ENCODE measurements at places on chromosomes 6 and 20.

- DNase-seq = no peak
Measured at GRCh38 chr20:36349384-36350170, 43.4 kb downstream of the DLGAP4 start.

DNA sequence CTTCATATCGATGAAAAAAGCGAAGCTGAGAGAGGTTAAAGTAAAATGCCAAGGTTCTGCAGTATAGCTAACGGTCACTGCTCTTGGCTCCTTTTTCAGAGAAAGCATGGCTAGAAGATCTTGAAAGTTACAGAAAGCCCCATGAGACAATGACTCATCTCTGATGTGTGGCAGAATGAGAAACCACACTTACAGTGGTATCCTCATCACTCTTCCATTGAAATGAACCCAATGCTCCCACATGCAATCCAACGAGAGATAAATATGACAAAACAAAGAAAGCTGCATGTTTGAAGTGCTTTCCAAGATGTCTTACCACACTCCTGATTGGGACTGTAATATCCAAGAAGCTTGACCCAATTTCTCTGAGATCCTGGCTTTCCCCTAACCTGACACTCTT, 694.9 kb downstream of the PRKN start:
- DNase-seq = no peak

DNA sequence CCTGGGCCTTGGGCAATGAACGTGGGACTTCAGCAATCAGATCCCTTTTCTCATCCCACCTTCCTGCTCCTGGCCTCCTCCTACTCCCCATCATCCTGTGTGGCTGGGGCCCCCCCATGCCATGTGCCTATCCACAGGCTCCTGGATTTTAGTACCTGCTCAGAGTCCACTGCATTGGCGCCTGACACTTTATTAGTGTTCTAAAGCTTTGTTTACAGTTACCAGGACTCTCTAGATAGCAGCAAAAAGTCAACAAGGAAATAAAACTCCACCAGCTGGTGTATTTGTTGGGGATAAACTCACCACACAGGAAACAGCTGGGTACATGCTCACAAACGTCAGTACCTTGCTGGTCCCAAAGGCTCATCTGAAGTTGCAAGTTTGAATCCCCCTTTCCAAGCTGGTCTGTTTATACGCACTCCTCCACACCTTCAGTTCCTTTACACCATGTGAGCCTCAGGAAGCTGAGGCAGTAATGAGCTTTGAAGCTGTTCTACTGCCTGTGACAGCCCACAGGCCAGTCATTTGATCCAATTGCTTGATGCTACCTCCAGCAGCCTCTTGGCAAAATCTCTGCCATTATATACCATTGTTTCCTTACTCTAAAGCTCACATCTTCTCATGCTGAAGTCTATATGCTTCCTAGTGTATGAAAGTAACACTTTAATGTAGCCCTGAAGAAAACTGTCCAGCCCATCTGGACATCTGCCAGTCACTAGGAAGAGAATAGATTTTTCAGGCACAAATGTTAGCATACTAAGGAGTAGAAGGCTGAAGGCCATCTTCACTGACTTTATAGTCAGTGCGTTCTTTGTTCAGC, 76.6 kb downstream of the ANKEF1 start:
- DNase-seq = no peak

DNA sequence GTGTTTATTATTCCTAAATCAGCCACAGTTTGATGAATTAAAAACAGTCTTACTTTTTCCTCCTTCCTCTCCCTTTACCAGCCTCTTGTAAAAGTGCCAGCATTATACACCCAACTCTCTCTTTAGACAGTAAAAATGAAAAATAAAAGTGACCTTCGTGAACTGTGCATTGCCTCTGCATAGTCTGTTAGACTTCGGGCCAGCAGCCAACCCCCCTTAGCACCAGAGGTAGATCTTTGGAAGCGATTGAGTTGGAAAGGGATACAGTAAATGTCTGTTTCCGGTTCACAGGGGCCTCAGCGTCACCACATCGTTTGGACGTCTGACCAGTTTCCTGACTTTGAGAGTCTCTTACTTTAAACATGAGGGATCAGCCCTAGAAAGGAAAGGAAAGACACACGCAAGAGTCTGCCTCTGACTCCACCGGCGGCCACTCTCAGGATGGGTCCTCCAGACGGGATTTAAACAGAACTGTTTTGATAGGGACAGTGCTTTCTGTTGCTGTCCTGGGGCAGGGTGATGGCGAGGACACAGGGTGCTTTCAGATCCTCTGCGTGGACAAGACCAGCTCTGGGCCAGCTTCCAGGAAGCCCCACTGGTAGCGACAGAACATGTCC, 206.6 kb upstream of the PREP start:
- DNase-seq = no peak

DNA sequence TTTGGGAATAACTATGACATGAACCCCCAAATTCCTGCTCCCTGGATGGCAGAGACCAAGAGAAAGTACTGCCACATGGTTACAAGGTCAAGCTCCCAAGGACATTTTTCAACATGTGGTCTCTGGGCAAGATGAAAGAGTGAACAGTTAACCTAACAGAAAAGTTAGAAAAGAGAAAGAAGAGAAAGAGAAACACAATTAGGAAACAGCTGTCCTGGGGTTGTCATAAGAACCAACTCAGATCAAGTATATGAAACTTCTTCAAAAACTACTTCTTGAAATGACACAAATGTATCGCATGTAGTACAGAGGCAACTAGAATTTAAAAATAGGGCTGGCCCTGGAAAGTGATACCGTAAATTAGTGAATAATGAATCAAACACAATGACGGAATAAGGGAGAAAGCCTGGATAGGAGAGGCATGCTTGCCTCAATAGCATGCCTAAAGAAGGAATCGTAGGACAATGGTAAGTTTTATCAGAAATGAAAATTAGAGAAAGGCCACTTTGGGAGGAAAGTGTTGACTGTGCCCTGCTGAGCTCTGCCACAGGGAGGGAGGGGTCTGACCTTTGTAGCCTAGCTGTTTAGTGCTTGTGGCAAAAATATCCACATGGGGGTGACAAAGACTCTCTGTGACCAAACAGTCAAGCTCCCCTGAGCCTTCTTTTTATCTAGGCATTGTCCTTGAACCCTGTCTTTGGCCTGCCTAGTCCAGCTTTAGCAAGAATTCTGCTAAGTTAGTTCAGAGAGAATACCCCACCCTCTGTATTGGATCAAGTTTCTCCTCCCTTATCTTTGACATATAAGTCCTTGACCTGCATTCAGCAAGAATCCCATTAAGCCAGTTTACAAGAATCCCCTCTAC, 4.3 kb upstream of the DCBLD1 start:
- DNase-seq = no peak

- no peak for DNase-seq
Measured at GRCh38 chr6:151869345-151869744, 61.9 kb downstream of the ESR1 start.

DNA sequence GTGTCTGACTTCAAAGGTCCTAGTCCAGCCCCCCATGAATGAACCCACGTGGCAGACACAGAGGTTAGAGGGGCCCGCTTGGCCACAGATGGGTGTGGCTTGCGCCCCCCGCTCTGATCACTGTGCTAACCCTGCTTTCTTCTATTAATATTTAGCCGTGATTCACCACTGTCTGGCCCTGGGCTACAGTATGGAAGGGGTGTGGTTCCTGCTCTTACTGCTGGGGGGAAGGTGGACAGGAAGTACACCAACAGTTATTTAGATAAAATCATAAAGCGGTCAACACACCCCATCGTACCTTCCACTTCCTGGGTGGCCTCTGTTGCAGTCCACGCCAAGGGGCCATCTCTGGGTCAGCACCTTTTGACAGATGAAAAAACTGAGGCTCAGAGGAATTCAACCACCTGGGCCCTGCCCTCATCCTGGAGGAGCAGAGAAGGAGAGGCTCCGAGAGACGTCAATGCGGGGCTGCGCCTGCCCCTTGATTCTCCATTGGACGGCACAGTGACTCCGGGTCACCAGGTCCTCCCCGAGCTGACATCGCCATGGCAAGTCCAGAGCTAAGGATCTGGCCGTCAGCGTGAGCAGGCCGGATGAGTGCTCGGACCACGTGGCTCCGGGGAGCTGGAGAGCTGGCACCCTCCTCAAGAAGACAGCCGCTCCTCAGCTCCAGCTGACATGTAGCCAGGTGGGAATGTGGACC, 206.3 kb downstream of the PREX1 start:
- no peak for DNase-seq

DNA sequence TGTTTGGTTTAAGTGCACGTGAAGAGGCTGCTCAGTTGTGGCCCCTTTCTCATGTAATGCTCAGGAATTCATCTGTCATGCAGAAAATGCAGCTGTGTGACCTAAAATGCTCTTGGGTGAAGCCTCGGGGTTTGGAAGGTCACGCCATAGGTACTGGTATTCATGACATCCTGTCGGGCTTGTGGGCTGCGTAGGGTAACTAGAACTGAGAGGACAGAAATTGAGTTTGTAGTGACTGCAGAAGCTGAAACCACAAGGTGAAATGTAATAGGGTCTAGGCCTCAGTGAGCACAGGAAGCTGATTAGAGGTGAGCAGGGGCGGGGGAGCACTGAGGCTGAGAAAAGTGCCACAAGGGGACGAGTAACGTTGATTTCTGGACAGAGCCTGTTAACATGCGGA, 128.8 kb downstream of the SOBP start:
- DNase-seq = no peak

DNA sequence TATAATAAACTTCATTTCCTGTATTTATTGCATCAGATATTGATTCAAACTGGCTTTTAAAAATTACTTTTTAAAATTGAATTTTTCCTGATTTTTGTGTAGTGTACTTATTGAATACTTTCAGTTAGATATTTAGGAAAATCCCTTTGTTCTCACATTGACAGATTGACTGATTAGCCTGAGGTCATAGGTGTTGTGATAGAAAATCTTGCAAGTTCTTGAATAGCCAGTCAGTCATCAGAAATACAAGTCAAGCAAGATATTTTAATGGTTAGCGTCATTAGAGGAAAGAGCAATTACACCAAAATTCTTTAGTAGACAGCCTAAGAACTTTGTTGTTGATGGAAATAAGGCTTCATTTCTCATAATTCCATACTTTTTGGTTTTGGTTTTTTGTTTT, 3.4 kb upstream of the TMEM30A start:
- DNase-seq = no peak

- DNase-seq = no peak
Measured at GRCh38 chr6:135052939-135053338, 1.7 kb downstream of the HBS1L start.

DNA sequence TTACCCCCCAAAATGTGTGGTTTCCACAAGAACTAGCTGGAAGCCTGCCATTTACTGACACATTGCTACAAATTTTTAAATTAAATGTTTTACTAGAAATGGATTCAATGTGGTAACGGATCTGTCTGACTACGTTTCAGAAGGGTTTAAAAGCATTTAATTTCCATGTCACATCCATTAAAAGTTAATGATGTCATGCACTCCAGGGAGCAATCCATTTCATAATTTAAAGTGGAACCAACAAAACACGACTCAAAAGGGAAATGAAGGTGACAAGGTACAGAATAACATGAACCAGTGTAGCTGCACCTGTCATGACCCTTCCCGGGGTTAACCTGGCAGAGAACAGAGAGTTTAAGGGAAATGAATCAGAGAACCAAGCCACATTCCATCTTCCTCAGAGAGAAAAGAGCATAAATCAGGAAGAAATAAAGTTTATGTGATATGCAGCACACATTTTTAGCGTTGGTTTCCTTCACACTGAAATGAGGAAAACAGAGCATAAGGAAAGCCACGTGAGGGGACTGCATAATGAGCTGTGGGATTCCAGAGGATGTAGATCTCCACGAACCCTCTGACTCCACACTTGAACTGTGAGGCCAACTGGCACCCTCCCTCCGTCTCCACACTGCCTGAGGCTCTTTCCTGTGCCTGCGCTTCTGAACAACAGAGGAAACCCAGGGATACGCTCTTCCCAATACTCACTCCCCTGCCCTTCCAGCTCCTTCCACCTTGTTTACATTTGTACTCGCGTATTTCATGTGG, 170.3 kb upstream of the AHI1 start:
- no peak for DNase-seq

- no peak for DNase-seq
Measured at GRCh38 chr6:116277124-116277523, 2.6 kb downstream of the TSPYL1 start.

DNA sequence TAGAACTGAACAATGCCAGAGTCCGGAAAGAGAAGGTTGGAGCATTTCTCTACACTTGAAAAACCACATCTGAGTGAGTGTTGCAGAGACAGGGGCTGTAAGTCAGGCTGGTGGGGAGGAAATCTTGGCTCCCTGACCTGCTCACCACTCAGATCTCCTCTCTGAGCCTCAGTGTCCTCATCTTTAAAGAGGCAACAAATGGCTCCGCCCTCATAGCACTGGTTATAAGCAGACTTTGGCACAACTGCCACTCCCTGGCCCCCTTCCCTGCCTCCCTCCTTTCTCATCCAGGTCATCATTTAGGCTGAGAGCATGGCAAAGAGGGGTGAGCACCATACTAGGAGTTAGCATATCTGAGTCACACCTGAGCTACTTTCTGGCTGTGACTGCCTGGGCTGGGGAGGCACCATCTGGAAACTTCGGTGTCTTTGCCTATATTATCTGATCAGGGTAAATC, 10.6 kb downstream of the SIRPG start:
- no peak for DNase-seq
